Motor neuron (in vitro differentiated cells): ENCODE measurements at places on chromosomes 13 and 19. TPM values are rescaled to one million over a fixed set of nuclear protein-coding genes. Genes with fewer than 3 reads are reported as not detected.

The OR7G1 gene
- total RNA-seq, result not detected in 2 replicates

The CATSPERD gene
- total RNA-seq, result not detected in 2 replicates

The SLC15A1 gene
- 0.15 and 0.38 TPM in 2 replicates for total RNA-seq

The SOX1 gene
- total RNA-seq, result 1.5 and 1.7 TPM in 2 replicates

The ZNF100 gene
- 5.0 and 6.2 TPM in 2 replicates for total RNA-seq

The ADGRE3 gene
- total RNA-seq, result not detected in 2 replicates

The GEMIN7 gene
- total RNA-seq, result 17.2 and 19.8 TPM in 2 replicates

The RASAL3 gene
- total RNA-seq, result not detected in 2 replicates

The EFNA2 gene
- 4.5 and 8.2 TPM in 2 replicates for total RNA-seq

The CD79A gene
- total RNA-seq, result 1.4 TPM in 1 of 2 replicates, not detected in the other

The ZNF296 gene
- 1.7 and 1.9 TPM in 2 replicates for total RNA-seq

The DHDH gene
- total RNA-seq, result 0.50 and 1.3 TPM in 2 replicates

The SLC1A6 gene
- total RNA-seq, result 2.6 and 5.2 TPM in 2 replicates
